ENCODE measurements at places on chromosomes 3 and 15.

DNA sequence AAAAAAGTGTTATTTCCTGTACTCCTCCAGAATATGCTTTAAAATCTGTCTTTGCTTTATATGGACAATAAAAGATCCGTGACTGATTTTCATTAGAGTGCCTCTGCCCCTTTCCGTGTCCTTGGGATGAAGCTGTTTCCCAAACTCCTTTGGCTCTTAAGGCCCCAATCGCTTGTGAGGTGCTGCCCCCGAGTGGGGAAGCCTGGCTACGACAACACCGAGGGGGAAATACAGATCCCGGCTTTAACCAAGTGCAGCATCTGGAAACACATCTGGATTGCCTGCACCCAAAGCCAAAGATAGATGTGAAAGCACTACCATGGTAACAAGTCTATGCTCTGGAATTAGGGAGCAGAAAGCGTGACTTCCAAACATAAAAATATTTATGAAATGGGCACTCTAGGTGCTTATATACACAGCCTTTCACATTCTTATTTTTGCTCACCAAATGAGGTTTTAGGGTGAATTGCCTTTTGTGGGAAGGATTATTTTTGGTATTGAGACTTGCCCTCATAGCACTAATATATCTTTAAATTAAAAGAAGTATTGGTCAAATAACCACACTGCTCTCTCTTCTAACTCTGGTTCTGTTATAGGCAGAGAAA is 40.6 kb upstream of the ADCY5 start:
- DNase-seq, result peak; percentile 58

DNA sequence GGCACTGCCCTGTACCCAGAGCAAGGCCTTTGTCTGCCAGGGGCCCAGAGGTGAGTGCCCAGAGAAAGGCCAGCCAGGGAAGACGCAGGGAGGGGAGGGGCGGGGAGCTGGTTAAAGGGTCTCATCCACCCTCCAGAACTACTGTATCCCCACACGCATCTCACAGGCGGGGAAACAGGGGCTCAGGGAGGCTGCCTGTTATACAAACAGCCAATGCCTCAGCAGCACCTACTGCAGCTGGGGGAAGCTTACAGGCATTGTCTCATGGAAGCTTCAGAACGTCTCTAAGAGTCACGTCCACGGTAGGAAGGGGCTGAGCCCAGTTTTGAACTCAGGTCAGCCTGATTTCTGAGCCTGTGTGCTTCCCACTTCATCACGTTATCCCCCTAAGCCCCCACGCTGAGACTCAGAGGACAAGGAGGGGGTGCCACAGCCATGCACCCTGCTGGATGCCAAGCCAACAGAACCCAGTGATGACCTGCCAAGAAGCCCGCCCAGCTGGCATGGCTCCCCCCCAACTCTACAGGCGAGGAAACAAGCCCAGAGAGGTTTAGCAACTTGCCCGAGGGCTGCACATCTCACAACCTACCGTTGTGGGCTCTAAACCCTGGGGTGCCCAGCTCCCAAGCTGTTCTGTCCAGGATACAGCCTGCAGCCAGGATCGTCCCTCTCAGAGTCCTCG is 54.5 kb downstream of the IQSEC1 start:
- no peak for DNase-seq

- peak; percentile 51 for DNase-seq
Measured at GRCh38 chr15:77024273-77025082, 29.6 kb downstream of the PSTPIP1 start.

GRCh38 chr3:183360971-183361624 is 67.3 kb downstream of the MCF2L2 start:
- no peak for DNase-seq

GRCh38 chr3:103181160-103181559 is 746.3 kb downstream of the ZPLD1 start:
- DNase-seq, result no peak

DNA sequence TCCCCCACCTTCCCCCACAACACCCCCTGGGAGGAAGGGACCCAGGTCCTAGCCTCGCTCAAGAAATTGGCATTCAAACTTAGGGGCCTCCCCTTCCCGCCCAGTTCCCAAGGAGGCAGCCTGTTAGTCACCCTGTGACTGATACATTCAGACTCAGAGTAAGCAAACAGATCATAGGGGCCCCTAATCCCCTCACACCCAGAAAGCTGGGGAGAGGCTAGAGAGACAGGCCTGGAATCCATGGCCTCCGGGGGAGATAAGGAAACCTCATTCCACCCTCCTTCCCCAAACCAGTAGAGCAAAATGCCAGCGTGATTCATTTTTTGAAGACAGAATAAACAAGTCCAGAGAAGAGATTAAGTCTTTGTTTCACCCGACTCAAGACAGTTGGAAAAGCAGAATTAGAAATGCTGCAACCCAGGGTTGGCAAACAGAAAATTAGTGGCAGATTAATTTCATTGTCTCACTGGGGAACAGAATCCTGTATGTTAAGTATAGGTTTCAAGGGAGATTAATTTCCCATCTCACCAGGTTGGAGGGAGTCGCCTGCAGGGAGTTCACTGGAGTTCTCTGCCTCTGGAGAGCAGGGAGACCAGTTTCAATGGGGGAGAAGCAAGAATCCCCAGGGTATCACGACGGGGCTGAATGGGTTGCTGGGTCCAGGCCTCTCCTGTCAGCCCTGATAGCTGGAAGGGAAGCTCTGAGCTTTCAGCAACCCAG is 268.3 kb downstream of the UACA start:
- no peak for DNase-seq

- DNase-seq, result no peak
Measured at GRCh38 chr3:130901463-130902204, 7.8 kb downstream of the ATP2C1 start.

GRCh38 chr3:172735014-172735413 is 15.5 kb upstream of the ECT2 start:
- DNase-seq, result no peak

DNA sequence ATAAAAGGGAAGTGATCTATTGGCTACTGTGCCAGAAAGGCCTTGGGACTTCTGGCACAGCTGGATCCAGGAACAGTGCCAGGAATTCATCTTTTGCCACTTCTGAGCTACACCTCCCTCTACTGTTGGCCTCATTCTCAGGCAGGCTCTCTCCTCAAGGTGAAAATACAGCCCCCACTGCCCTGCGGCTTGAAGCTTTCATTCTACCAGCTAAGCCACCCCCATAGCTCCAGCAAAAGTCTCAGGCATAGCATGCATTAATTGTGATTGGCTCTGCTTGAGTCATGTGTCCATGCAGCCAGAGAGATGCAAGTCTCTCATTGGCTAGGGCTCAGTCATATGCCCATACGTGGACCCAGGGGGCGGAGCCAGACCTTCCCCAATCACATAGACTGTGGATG is 142.4 kb downstream of the TPRA1 start:
- no peak for DNase-seq

DNA sequence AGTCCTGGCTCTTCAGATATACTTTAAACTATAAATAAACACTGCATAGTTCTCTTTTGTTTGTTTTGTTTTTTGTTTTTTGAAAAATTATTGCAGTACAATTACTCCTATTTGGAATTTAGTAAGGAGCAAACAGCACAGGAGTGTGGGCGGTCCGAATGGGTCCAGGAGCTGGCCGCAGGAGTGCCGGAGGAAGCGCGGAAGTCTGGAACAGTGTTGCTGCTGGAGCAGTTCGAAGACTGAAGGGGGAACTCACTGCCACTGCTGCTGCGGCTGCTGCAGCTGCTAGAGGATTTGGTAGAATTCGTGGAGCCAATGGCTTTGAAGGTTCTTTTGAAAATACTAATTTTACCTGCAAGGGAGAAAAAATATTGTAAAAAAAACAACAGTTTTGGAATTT is 329.9 kb downstream of the ZNF385D start:
- no peak for DNase-seq

GRCh38 chr3:157351981-157352380 is 84.7 kb upstream of the PTX3 start:
- DNase-seq, result no peak

DNA sequence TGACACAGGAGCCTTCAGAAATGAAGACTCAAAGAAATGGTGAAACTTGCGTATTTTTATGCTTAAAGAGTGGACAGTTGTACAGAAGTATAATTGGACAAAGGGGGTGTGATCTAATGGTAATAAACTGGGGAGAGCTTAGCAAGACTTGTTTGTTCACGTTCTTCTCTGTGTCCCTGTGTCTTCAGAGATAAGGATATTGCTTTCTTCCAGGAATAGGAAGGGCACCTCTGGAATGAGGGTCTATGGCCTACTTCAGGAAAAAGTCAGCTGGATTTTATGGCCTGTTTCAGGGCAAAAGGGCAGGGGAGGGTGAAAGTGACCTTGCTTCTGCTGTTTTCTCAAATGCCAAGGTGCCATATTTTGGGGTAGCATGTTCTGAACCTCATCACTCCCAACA is 4.5 kb upstream of the TOPAZ1 start:
- DNase-seq, result no peak

GRCh38 chr3:73461547-73461946 is 163.2 kb downstream of the PDZRN3 start:
- DNase-seq, result no peak

DNA sequence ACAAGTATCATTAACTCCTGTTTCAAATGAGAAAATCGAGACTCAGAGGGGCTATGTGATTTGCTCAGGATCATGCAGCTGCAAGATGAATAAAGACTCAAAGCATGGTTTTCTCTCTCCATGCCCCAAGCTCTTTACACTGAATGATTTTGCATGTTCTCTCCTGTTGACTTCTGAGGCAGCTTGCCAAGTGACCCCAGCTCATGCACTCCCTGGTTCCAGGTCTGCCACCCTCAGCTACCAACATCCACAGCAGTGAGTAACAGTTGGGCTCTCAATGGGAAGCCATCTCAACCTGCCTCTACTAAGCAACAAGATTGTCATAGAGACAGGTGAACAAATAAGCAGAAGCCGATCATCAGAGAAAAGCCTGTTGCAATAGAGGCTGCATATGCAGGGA is 116.9 kb upstream of the GADL1 start:
- DNase-seq, result no peak

DNA sequence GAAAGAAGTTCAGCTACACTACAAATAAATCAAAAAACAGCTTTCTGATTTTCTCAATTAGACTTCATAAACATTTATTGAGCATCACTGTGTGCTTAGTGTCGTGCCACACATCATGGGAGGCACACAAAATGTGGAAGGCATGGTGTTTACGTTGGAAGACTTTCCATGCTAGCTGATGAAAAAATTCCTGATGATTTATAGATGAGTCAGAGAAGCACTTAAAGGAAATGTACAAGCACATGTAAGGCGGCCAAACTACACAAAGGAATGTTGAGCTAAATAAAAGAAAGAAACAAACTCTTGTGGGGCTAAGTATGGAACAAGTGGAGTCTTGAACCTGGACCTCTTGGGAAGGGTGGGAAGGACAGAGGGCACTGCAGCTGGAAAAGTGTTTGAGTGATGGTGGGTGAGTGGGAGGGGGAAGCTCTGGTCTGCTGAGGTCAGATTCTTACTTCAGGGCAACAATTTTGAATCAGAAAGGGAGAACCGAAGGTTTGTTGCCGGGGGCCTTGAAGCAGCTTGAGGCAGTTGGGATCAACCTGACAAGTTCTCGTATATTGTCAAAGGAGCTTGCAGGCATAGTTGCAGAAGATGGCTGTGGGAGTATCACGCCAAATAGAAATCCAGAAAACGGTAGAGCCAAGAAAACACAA is 66.9 kb downstream of the FOXB1 start:
- no peak for DNase-seq

- DNase-seq, result no peak
Measured at GRCh38 chr15:60283936-60284335, 113.8 kb downstream of the ANXA2 start.

DNA sequence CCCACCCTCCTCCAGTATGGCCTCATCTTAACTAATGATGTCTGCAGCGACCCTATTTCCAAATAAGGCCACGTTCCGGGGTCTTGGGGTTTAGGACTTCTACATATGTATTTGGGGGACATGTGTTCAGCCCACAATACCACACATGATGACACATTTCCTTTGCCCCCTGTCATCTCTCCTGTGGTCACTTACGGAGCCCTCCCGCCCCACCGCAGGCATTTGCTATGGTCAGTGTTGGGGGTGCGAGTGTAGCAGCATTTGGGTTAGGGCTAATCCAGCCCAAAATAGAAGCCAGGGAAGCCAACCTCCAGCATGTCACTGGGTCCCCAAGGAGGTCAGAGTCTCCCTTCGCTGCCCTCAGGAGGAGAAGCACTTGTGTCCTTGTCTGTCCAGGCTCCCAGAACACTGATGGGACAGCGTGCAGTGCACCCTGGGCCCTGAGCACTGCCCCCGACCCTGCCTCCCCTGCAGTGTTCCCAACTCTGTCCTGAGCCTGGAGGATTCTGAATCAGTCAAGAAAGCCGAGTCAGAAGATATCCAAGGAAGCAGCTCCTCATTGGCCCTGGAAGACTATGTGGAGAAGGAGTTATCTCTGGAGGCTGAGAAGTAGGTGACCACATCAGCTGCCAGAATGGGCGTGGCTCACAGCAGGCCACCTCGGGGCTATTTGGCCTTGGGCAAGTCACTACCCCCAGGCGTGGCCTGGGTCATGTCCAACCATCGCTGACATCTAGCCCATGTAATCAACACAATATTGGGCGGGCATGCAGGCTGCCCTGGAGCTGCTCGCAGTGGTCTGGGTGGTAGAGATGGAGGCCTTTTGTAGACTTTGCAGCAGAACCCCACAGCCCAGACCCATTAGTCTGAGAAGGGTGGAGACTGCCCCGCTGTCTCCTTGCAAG is 46.9 kb upstream of the FGD5 start:
- DNase-seq, result no peak

GRCh38 chr3:167382155-167382554 is 2.1 kb upstream of the ZBBX start:
- no peak for DNase-seq

GRCh38 chr15:97875513-97876280 is 84.8 kb upstream of the ARRDC4 start:
- peak; percentile 4 for DNase-seq

- no peak for DNase-seq
Measured at GRCh38 chr15:77528968-77529319, 103.8 kb downstream of the LINGO1 start.

DNA sequence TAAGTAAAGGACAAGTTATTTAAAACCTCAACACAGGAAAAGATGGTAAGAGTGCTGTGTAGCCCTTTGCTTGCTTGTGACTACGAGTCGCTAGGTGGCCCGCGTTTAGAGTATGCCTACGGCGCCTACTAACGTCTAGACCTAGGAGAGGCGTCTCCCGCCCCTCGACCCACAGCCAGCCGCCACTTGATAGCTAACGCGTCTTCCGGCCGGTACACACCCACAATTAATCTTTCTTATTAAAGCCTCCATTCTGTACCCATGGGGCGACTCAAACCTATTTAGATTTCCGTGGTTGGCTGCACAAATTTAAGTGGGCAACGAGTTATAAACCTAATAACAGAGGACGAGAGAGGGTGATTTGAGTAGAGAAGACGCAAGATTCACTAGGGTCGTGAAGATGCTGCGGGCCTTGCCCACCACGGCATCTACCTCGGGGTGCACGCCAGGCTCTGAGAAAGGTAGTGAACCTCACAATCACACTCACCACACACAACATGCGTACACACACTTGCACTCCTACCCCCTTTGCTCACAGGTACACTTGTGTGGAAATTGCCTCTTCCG is 12.0 kb downstream of the SOX2 start:
- no peak for DNase-seq

All from hematopoietic multipotent progenitor cell treated with erythropoietin and hydrocortisone succinate and interleukin-3 and kit ligand, for 17 days (in vitro differentiated cells).